ENCODE measurements at places on chromosomes 4 and X.

DNA sequence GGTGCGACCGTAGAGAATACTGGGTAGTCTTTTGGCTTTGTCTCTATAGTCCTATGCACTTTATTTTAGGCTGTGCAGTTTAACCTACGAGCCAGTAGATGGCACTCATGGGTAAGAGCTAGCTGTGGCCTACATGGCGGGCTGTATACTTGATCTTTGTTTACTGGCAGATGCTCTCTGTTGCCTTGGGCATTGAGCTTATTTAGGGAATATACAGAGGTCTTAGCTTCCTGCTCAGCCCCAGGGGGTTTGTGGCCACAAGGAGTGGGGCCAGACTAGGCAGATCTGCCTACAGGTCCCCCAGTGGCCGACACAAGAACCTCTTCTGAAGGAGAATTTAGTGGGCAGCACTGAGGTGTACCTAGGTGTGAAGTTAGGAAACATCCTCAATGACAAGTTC lies 227.6 kb upstream of the HDX start:
- no peak for DNase-seq

- DNase-seq = no peak
Measured at GRCh38 chr4:8437281-8437680, 3.2 kb downstream of the ACOX3 start.

DNA sequence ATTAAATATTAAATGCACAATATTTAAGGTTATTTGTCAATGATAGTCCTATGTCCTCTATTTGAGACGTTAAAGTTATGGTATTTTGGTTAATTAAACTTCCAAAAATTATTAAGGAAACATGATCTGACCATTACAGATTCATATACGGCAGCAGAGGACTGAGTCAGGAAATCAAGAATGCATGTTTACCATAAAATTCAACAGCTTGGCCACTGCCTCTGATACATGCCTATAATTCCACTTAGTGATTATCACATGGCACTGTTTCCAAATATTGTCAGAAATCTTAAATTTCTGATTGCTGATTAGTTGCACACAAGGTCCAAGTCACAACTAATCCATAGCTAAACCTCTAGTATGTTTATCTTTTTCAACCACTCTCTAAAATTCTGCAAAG lies 232.2 kb upstream of the UGT8 start:
- no peak for DNase-seq

DNA sequence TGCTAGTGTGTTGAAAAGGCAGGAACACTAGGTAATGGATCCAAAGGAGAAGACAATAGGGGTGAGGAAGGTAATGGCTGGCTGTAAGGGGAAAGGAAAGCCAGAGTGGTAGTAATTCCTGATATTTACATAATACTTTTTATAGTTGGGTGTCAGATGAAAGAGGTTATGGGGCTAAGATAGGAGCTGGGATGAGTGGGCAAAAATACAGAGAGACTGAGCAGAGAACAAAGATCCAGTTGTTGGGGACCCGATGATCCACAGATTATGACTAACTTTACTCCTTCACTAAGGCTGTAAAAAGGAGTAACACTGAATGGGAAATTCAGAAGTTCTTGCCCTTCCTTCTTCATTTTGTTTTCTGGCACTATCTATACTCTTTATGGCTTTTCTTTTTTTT lies 138.2 kb downstream of the KLHL13 start:
- no peak for DNase-seq

GRCh38 chr4:4395849-4396627 lies 9.1 kb downstream of the NSG1 start:
- no peak for DNase-seq

- DNase-seq = no peak
Measured at GRCh38 chr4:26372525-26373172, 51.8 kb downstream of the RBPJ start.

- DNase-seq = no peak
Measured at GRCh38 chr4:16764622-16765021, 133.8 kb downstream of the LDB2 start.

DNA sequence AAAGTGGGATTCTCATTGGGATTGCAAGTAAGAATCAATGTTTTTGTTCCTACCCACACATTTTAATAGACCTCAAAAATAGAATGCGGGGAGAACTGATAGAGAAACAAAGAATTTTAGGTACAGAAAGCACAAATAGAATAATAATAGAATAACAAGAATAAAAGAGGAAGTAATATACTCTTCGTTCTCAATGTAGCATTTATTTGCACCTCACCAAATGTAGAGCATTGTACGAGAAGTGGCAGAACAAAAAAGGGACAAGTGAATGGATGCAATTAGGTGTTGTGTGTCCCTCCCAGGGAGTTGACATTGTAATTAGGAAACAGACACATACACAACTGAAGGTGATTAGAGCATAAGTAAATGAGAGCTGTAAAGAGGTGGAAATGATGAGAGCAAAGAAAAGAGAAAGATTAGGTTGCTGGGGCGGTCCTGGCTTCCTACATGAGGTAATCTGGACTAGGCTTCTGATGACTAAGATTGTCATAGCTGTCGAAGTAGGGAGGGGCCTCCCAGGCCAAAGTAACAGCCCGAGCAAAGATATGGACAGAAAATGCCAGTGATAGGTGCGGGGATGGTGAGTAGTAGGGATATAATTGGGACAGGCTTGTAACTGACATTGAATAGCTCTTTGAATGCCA lies 10.4 kb downstream of the RAB9A start:
- no peak for DNase-seq

DNA sequence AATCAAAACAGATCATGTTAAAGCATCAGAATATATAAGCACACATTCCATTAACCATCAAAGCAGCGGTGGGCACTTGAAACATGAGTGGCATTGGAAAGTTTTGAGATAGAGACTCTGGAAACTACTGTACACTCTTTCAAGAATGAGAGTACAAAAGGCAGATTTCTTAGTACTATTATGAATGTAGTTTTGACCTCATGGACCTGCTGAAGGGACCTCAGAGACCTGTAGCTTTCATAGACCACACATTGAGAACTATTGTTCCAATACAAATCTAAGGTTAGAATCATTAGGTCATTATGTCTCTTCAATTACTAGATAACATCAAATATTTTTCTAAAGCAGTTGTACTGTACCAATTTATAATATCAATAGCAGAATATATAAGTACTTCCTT lies 283.6 kb downstream of the RPA4 start:
- DNase-seq = no peak

DNA sequence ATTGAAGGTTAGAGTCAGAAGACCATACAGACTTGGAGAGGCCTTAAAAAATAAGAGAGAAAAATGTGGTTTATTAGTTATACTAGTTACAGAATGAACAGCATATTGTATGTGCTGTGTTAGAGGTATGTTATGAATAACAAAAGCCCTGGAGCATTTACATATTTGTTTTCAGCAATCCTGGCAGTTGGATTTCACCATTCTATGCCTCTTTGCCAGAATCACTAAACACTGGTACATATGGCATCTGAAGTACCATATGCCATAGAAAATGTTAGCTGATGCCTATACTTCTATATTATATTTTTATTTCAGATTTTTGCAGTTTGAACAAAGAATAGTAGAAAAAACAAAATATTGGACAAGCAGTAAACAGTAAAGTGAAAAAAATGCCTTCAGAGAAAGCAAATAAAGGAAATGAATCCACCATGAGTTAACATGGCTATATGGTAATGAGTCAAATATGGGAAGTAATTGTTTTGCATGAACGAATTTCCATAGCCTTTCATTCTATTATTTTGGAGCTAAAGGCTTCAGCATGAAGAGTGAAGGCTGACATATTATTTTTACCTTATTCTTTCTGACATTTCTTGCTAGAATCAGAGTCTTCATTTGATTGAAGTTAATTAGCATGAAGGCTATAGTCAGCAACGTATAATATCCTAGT lies 41.9 kb upstream of the PRDM8 start:
- DNase-seq = no peak

GRCh38 chrX:25005382-25006185 lies 10.2 kb downstream of the ARX start:
- DNase-seq = no peak

DNA sequence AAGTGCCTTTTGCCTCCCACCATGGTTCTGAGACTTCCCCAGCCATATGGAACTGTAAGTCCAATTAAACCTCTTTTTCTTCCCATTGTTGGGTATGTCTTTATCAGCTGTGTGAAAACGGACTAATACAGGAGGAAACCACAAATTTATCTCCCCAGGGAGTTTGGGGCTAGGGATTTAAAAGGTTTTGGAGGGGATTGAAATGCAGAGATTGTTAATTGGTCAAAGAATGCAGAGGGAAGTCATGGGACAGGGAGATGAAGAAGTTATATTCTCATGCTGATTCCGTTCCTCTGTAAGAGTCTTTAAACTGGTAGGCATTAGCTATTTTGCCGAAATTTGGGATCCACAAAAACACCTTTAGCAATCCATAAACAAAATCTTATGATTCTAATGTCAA lies 57.9 kb downstream of the TKTL2 start:
- peak; percentile 16 for DNase-seq

DNA sequence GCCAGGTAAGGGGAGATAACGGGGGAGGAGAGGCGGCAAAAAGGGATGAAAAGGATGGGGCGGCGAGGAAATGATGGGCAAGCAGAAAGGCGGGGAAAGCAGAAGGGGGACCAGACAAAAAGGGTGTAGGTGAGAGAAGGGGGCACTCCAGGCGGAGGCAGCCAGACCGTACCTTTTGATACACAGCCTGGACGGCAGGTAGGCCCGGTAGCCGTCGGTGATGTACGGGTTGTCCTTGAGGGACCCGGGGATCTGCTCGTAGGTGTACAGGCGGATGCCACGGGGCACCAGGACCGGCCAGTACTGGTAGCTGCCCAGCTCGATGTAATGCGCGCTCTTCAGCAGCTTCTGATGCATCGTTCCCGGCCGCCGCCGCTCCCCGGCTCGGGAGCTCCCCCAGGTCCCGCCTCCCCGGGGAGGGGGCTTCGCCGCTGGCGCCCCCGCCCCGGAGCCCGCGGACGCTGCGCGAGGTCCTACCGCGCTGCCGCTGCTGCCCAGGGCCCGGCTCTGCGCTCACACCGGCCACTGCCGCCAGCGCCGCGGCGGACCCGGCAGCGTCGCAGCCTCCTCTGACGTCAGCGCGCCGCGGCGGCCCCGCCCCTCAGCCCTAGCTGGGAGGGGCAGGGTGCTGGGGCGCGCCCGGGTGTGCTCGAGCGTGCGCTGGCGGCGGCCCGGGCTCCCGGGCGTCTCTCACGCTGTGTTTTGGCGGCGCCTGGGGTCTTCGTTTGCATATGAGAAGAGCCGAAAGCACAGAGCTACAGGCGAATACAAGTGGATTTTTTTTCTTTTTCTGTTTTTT lies at the start of gene PAQR3:
PAQR3 (minus strand) TSS at position 571 of the 799 bp plus-strand sequence; CDS start at position 357, 214 bp downstream.
- DNase-seq = no peak

- no peak for DNase-seq
Measured at GRCh38 chr4:151729731-151730559, 30.9 kb downstream of the GATB start.

- no peak for DNase-seq
Measured at GRCh38 chr4:25814301-25815136, 48.3 kb downstream of the SEL1L3 start.

Data from iPS DF 6.9 (cell line).